Adipocyte (in vitro differentiated cells): ENCODE measurements at places on chromosomes 7 and 10.

- DNase-seq, result no peak
These were observed 269.7 kb upstream of the PHF14 start for GRCh38 chr7:10703981-10704380.

GRCh38 chr7:36390199-36391090 lies 783 bp downstream of the ANLN start:
- DNase-seq, result peak; percentile 93

GRCh38 chr7:95951531-95951930 lies 179.2 kb downstream of the DYNC1I1 start:
- DNase-seq, result no peak

DNA sequence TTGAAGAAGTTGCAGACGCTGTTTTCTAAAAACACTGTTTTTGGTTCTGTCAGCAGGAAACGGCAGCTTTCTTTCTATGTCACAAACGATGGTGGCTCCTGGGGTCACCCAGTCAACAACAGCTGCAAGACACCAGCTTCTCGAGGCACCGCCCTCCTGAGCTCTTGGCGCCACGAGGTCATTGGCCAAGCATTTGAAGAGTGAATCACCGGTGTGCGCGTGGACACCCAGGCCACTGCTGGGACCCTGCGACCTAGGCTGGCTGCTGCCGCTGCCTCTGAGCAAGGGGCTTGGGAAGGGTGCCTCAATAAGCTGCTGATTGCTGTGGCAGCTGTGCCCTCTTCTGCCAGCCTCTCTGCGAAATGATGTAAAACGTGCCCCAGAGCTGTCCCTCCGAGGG lies 22.5 kb upstream of the VIPR2 start:
- no peak for DNase-seq

DNA sequence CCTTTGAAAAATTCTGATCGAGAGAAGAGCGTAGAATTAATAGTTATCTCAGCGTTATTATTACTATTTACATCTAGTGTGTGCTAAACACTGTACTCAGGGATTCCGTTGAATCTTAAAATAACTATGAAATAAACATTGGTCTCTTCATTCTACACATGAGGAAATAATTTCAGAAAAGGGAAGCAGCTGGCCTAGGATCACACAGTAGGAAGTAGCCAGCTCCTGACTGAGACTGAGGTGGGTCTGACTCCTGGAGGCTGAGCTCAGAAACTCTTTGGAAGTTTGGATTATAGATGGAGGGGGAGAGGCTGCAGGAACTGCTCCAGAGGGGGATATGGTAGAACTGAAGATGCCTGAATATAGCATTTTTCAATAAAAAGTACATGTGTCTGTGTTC lies 183.9 kb upstream of the WDR11 start:
- no peak for DNase-seq

DNA sequence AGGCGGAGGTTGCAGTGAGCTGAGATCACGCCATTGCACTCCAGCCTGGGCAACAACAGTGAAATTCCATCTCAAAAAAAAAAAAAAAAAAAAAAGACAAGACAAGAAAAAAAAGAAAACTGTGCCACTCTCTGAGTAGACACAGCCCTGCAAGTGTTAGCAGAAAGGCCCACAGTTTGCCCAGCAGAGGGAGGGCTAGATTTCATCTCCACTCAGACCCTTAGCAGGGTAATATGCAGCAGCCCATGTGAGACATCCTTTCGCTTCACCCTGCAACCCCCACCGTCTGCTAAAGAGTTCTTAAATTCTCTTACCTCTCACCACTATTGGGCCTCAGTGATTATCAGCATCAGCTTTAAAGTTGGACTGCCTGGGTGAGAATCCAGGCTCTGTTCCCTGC lies 38.2 kb downstream of the CTNNA3 start:
- DNase-seq, result no peak

DNA sequence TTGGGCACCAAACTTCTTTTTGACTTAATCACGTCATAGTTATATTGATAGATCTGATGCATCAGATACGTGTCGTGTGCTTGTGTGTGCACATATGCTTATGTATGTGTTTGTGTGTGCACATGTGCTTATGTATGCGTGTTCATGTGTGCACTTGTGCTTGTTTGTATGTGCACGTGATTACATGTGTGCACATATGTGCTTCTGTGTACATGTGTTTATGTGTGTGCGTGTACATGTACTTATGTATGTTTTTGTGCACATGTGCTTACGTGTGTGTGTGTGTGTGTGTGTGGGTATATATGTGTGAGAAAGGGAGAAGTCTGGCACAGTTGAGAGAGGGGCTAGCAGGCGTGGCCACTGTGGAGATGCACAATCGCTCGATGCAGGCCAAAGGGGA lies 173.4 kb downstream of the WDR37 start:
- no peak for DNase-seq

- DNase-seq, result no peak
These were observed 182.0 kb downstream of the KCNMA1 start for GRCh38 chr10:77455561-77455960.

DNA sequence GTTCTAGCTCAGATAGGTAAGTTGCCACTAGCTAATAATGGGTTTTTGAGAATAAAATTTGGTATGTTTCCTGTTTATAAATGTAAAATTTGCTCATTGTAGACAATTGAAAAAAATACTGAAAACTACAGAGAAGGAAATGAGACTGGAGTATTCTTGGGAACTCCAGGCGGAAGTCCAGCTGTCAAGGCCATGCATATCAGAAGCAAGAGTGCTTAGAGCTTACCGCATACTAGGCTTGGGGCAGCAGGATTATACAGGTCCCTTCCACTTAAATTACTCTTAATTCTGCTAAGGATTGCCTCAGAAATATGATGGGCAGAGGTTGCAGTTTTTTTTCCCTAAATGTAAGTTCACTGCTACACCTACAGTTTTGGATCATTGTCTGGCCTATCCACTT lies 26.6 kb downstream of the UMAD1 start:
- DNase-seq, result no peak

DNA sequence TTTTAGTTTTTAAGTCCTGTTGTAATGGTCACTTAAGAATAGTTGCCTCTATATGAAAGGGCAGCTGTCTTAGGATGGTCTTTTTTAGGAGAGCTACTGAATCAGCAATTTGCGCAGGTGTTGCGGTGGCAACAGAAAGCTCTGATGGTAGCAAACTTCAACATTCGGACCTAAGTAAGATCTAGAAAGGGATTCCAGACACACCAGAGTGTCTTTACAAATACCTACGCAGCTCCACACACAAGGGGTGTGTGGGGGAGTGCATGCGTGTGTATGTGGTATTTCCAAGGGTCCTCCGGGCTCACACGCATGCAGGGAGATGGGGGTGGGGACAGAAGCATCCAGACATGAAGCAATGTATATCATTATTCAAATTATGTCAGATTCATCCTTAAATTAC lies 438.6 kb upstream of the MGMT start:
- DNase-seq, result no peak

- DNase-seq, result no peak
These were observed 9.6 kb downstream of the PRF1 start for GRCh38 chr10:70592746-70593512.

GRCh38 chr7:150756858-150757257 lies 19.6 kb downstream of the GIMAP5 start:
- DNase-seq, result peak; percentile 4

DNA sequence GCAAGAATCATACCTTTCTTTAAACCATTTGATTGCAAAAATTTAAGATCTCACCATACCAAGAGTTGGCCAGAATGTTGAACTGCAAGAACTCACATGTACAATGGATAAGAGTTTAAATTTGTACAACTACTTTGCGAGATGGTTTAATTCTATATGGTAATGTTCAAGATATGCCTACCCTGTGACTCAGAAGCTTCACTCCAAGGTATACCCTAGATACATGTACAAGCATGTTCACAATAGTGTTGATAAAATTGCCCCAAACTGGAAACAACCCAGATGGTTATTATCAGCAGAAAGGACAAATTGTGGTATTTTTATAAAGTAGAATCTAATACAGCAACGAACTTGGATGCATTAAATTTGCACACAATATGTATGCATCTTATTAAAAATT lies 25.1 kb upstream of the RAB18 start:
- no peak for DNase-seq

DNA sequence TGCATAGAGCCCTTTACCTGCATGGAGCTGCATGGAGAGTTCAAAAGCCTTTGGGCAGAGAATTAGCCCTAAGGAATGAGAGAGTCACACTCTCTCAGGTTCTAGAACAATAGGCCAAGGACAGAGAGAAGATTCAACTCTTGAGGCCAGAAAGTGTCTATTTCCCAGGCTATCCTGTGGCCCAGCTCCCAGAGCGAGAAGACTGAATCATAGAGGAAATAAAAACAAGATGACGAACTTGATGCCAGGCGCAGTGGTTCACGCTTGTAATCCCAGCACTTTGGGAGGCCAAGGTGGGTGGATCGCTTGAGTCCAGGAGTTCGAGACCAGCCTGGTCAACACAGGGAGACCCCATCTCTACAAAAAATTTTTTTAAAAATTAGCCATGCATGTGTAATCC lies 18.3 kb upstream of the PODXL start:
- no peak for DNase-seq

- DNase-seq, result no peak
These were observed 132.6 kb downstream of the RPS24 start for GRCh38 chr10:78166261-78166660.

DNA sequence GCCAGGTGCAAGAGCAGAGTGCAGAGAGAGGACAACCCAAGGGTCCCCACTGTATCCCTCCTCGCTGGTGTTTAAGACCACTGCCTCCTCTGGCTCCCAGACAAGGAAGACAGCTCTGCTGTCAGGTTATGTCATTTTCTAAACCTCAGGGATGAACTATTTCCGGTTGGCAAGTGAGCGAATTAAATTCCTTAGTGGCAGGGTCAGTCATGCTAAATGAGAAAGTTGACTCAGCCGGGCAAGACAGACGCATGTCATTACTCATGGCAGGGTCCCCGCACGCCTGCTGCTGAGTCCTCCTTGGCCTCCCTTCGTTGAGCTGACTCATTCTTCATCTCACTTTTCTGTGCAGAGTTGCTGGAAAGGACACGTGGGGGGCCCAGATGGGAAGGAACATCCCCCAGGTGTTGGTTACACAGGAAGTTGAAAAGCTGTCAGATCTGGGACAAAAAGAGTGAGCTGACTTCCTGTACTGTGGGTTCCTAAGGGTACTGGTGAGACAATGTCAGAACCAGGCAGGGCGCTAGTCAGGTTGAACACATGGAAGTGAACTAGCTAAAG lies 47.1 kb upstream of the UCN3 start:
- DNase-seq, result peak; percentile 28

- peak; percentile 73 for DNase-seq
These were observed 265.7 kb upstream of the IMMP2L start for GRCh38 chr7:111827863-111828504.

DNA sequence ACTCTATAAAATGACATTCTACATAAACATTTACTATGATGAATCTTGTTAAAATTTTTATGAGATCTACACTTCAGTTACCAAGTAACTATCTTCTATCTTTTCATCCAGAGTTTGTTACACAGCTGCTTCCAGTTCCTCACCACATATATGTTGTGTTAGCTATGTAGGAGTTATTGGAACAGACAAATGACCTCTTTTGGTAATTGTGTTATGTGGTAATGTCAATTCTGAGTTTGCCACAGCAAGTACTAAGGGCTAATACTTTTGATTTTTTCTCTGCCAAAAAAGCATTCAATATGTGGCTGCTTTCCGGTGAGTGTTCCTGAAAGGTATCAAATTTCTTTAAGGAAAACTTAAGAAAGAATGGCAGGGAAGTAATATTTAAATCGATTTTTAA lies 573.9 kb upstream of the PCDH15 start:
- no peak for DNase-seq

- no peak for DNase-seq
These were observed 114.1 kb upstream of the SORCS3 start for GRCh38 chr10:104527013-104527412.

GRCh38 chr10:96830511-96831199 lies 1.4 kb upstream of the LCOR start:
- peak; percentile 90 for DNase-seq

- DNase-seq, result no peak
These were observed 29.5 kb upstream of the C7orf33 start for GRCh38 chr7:148561099-148561498.

DNA sequence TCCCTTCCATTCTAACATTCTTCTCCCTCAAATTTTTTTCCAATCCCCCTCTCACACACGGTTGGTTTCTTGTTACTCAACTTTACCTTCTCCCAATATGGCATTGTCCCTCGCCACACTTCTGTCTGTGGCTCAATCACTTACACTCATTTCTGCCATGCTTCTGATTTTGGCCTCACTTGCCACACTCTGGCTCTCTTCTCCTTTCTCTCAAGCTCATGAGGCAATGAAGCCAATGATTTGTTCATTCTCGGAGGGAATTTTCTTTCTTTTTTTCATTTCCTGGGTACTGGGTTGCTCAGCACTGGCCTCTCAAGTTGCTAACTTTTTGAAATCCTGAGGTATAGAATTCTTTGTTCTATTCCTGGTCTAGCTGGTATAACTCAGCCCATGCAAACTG lies 4.0 kb upstream of the MYOZ1 start:
- DNase-seq, result no peak

DNA sequence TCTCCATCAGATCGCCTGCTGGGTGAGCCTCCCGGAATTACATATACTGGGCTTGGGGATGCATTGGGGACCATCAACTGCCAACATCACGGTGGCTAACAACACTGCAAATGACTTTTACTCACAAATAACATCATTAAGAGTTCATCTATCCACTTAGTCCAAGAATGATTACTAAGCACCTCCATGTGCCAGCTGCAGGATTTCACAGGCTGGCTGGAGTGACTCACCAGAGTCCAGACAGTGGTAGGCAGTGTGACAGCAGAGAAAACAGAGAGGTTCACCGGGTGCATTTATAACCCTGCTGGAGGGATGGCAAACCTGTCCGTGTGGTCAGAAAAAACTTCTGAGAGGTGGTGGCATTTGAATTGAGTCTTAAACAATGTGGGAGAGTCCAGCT lies 3.2 kb upstream of the IGFBP3 start:
- DNase-seq, result peak; percentile 83

GRCh38 chr7:22443370-22444180 lies 56.4 kb downstream of the STEAP1B start:
- no peak for DNase-seq

DNA sequence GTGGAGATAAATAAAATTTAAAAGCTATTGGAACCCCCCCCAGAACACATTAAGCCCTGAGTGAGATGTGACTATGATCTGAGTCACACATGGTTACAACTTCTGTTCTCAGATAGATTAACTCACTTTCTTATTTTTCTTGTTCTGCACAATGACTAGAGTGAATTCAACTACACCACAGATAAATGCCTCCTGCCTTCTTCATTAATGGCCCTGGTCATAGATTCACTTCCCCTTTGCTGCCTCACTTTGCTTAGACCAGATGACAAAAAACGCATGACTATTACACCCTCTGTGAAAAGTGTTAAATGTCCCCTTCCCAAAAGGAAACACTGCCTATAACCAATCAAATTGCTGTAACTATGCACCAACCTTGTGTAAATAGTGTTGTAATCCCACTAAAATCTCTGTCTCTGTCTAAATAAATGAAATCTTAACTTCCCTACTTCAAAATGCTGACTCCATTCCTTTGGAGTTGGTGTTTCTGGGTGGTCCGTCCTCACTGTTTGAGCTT lies 49.4 kb downstream of the AKR1D1 start:
- no peak for DNase-seq

DNA sequence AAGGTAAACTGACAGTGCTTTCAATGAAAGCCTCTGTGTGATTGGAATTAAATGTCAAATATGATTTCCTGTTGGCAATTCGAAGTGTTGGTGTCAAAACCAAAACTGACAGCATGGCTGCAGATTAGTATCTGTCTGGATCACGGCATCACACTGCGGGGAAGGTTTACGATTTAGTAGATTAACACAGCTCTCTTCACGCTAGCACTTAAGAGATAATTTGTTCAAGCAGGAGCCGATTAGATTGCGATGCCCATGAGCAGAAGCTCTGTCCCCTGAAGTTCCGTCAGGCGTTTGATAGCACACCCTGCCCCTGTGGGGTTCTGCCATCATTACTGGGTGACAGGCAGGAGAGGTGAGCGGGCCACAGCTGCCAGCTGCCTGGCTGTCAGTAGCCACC lies 279.5 kb upstream of the AUTS2 start:
- no peak for DNase-seq
